ENCODE measurements at places on chromosomes 2 and 18.
A peak's percentile ranks its signal among the peaks of the same experiment; 100 is the strongest.

DNA sequence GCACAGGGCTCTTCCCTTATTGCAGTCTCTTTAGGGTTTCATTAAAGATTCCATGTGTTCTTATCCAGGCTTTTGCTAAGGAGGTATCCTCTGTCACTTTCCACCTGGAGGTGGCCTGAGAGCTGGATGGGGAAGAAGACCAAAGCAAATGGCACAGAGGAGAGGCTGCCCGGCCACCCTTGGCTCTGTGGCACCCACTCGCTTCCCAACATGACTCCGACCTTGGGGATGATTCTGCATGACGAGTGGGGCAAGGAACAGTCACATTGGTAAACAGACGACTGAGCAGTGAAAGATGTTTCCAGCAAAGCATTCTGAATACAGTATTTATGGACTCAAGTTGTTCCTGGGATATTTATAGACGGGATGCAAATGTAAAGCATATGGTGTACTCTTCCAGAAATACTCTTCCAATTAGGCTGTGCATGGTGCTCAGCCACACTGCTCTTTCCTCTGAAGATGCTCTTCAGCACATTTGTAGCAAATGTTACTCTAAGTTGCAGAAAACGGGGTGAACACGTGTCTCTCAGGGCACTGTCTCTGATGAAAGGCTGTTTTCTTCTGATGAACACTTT, 377.1 kb upstream of the HS6ST1 start:
- no peak for DNase-seq

GRCh38 chr2:33494155-33494779, 17.8 kb downstream of the RASGRP3 start:
- no peak for DNase-seq

DNA sequence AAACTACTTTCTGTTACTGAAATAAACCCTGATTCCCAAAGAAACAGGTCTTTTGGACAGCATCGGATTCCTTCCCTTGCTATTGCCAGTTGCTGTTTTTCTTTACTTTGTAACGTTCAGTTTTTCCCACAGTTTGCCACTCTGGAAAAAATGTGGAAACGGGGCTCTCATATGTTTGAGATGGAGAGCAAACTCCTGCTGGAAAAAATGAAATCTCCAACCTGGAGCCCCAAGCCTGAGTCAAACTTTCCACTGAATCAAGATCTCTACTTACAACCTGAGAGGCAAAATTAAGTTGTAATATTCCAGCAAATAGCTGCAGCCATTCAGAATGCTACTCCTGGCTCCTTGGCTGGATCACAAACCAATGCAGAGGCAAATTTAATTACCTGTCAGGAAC, 270.7 kb downstream of the SRBD1 start:
- DNase-seq: no peak

- DNase-seq: peak; percentile 32
These were observed 35.9 kb downstream of the ZNF385B start for GRCh38 chr2:179825494-179825893.

- DNase-seq: no peak
These were observed 640.4 kb downstream of the NR4A2 start for GRCh38 chr2:155692106-155692505.

DNA sequence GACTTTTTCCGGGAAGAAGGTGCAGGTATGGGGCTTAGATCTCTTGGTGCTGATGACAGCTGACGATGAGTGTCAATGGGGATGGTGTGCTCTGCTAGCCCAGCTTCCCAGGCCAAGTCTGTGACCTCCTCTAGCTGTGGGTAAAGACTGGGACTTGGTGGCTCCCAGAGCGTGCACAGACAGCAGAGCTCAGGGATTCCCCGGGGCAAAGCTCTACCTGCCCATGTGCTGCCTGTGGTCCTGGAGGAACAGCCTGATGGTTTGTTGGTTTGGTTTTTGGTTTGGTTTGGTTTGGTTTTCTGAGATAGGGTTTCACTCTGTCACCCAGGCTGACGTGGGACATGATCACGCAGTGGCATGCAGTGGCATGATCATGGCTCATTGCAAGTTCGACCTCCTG, 19.2 kb downstream of the ATP6V1B1 start:
- no peak for DNase-seq

GRCh38 chr18:24187689-24188088, 48.8 kb downstream of the CABYR start:
- DNase-seq: no peak

GRCh38 chr2:6449343-6449742, 416.4 kb downstream of the CMPK2 start:
- DNase-seq: no peak

DNA sequence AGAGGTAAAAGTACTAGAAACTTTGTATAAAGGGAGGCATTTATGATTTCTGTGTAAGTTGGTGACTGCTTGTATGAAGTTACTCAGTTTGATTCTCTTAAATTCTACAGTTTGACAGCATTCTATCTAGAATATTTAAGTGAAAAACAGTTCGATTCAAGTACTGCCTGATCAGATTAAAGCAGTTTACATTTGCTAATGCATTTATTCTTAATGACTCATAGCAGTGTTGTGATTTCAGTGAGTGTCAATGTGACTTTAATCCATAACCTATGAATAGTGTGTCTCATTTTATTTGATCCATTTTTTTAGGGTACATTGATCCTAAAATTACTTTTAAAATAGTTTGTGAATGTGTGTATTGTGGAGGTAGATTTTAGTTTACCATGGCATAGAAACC, 35.7 kb downstream of the WDR43 start:
- no peak for DNase-seq

GRCh38 chr18:68397241-68398035, 317.5 kb downstream of the TMX3 start:
- DNase-seq: peak; percentile 68

GRCh38 chr2:95700519-95700918, 108.7 kb downstream of the TRIM43 start:
- no peak for DNase-seq

- DNase-seq: peak; percentile 8
These were observed 611 bp downstream of the NOL10 start for GRCh38 chr2:10688921-10689807.

- no peak for DNase-seq
These were observed at the start of gene SLC30A3 for GRCh38 chr2:27262379-27263286. TSS of gene SLC30A3 (minus strand) at chr2:27263047. CDS start at chr2:27262906, 141 bp downstream.

DNA sequence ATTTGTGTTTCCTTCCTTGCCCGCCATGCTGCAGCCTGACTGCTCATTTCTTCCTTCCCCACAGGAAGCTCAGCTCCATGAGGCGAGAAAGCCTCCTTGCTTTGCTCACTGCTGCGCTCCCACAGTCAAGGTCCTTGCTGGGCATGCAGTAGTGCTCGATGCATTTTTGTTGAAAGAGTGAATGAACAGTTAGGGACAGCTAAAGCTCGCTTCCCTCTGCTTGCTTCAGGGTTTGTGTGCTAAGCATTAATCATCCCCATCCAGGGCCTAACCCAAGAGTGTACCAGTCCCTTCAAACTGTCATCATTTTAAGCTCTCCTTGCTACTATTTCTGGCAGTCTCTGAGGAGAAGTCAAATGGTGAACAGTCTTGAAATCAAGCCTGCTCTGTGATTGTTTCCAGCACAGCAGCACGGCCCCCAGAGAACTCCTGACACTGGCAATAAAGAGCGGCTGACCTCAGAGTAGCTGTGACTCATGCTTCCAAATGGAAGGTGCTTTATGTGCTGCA, 171.7 kb upstream of the SOX11 start:
- DNase-seq: peak; percentile 63

GRCh38 chr2:191126386-191127085, 24.3 kb downstream of the STAT4 start:
- no peak for DNase-seq

Data from astrocyte (in vitro differentiated cells and primary cell).